RCC 7860 (cell line): ENCODE measurements at places on chromosomes 5 and 9.

DNA sequence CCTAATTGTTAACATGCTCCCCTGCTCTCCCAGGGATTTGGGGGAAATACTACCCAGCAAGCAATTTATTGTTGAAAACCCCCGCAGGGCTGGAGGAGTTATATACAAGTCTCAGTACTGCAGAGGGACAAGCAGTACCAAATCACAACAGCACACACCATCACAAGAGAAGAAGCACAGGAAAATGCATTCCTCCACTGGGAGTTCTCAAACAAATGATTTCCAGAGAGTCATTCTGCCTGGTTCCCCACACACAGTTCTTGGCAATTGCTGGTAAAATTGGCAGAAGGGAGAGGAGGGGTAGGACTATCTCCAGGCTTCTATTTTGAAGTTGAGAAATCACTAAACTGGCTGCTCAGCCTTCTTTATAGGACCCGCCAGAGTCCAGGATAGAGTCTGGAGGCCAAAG is 16.8 kb downstream of the SIL1 start:
- DNase-seq, result no peak

- DNase-seq, result no peak
These were observed 39.9 kb downstream of the NEURL1B start for GRCh38 chr5:172680921-172681320.

GRCh38 chr9:76338418-76338817 is 55.8 kb downstream of the RFK start:
- DNase-seq, result no peak

- DNase-seq, result no peak
These were observed 143.9 kb downstream of the SLIT3 start for GRCh38 chr5:169157064-169157463.

- no peak for DNase-seq
These were observed 1.1 kb downstream of the MAST4 start for GRCh38 chr5:66597183-66597757.

- no peak for DNase-seq
These were observed 294.3 kb downstream of the TAF11L14 start for GRCh38 chr5:17928581-17928981.

DNA sequence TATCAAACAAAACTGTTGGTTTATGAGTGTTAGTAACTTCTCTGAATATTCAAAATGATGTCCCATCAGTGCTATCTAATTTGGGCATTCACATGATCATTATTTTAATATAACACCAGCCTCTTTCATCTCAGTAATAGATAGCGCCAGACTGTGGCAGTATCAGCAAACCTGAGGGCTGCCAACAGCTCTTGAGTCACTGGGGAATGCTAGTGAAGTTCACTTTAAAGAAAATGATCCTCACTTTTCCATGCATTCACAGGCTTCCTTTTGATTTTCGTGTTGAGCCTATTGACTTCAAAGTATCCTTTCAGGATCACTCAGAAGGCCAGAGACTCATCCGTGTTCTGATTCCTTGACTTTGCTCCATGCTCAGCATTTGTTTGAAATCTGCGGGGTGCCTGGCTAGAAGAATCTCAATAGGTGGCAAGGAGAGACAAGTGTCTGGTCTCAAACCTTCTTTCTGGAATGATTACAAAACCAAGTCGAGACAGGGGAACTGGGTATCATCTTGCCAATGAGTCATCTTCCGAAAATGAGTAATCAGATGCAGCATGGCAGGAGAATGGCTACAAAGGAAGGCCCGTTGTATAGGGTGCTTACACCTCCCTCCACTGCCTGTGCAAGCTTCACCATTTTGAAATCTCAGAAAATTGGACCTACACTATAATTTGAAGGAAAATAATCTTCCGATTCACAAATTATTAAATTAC is 509.1 kb downstream of the RASEF start:
- no peak for DNase-seq

- DNase-seq, result no peak
These were observed 1.2 kb downstream of the TENT4A start for GRCh38 chr5:6714226-6715041.

- DNase-seq, result no peak
These were observed 28.3 kb downstream of the CXXC5 start for GRCh38 chr5:139676406-139676805.

DNA sequence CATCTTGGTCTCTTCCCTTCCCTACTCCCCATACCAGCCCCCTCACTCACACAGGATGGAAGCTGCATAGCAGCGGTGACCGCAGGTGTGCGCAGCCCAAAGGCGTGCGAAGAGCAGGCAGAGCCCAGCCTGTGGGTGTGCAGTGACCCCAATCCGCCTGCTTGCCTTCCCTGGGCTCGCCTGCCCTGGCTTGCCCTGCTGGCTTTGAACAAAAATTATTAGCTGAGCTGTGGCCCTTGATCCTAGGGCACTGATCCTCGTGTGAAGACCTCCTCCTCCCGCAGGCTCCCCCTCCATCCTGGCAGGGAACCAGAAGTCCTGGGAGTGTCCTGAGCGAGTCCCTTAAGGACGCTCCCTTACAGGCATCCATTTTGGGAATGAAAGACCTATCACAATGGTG is 31.9 kb downstream of the MORN5 start:
- no peak for DNase-seq

DNA sequence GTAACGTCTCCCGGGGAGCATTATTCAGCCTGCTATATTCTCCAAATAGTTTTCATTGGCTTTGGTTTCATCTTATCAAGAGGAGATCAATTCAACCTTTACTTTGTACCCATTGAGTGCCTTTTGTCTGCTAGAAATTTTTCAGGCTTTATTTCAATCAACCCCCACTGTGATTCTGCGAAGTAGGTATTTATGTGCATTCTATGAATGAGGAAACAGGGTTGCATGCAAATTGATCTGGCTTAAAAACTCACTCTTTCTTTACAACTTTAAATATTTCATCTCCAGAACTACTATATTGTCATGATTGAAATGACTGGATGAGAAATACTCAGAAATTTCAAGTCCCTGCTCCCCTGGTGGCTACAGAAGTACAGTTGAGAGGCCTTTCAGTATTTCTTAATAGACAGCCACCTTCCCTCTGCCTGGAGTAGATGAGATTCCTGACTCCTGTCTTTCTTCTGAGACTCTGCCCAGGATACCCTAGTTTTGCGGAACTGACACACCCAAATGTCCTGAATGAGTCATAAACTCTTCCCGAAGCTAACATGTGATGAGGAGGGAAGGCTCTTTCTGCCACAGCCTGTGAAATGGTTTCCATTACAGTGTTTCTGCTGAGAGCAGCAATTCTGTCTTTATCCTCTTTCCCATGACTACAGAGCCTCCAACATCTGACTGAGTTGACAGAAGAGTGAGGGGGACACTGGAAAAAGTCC is 52.6 kb upstream of the TNC start:
- peak; percentile 77 for DNase-seq

DNA sequence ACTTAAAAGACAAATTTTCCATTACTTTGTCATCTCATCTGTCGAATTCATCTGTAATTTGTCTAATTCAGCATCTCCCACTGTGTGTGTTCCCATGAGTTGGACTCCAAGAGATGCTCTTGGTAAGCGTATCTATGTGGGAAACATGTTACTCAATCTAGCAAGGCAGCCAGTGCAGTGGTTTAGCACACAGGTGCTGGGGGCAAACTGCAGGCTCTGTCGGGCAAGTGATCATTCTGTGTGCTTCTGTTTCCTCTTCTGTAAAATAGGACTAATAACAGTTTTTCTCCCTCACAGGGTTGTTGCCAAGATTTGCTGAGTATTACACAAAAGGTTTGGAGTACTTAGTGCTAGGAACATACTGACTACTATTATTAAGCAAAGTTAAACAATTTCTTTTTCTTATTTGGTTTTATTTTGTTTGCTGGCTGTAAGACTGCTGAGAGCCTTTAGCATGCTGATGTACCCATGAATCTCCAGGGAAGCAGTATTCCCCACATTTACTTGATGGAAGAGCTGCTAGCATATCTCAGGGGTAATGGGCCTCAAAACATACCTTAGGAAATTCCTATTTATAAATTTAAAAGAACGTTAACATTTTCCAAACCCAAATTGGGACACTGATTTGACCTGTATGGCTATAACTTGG is 709 bp upstream of the GAPT start:
- no peak for DNase-seq

DNA sequence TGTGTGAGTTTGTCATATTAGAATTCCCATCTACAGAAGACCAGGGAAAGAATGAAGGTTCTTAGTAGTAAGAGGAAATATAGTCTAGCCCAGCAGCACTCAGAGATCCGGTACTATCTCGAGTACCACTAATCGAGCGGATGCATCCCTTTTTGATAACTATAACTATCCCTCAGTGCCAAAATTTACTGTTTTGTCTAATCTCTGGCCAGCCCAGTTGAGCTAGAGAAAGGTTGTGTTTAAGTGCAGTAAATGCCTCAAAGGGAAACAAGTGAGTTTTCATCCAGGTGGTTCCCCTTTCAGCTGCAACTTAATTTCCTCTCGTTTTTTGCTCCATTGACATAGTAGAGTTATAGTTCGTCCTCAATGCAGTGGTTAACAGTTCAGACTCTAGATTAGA is 146.7 kb downstream of the GPBP1 start:
- no peak for DNase-seq

- no peak for DNase-seq
These were observed 51.0 kb downstream of the TRPC7 start for GRCh38 chr5:136314302-136314701.

GRCh38 chr5:68265347-68265746 is 49.8 kb downstream of the PIK3R1 start:
- DNase-seq, result no peak

DNA sequence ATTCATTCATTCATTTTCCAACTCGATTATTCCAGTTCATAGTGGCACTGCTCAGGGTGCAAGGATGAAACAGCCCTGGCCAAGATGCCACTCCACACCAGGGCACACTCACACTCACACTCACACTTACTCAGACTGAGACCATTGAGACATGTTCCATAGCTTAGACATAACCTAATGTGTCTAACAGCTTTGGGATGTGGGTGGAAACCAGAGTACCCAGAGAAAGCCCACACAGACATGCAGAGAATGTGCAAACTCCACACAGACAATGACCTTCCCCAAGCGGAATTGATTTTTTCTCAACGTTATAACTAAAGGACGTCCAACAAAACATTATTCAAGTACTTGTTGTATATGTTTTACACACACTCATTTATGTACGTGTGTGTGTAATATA is 1363.5 kb downstream of the EFNA5 start:
- no peak for DNase-seq

GRCh38 chr5:115243412-115243811 is 19.3 kb downstream of the PGGT1B start:
- no peak for DNase-seq

GRCh38 chr5:14225173-14225834 is 82.2 kb downstream of the TRIO start:
- no peak for DNase-seq

DNA sequence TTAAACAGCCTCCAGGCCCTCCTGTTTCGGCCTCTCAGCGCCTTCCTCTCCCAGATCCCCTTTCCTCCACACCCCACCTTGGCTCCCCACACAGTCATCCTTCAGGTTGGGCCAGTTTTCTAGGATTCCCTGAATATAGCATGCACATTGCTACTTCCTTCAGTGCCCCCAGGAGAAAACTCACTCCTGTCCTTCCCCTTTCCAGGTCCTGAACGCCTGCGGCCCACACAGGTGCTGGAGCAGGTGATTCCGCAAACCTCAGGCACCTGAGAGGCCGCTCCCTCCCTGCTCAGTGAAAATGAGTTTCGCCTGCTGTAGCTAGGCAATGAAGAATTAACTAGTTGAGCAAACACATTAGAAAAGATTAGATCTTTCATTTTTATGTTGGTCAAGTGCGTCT is 185.0 kb downstream of the MED10 start:
- DNase-seq, result no peak

GRCh38 chr5:103389357-103389756 is 130.8 kb downstream of the MACIR start:
- no peak for DNase-seq

GRCh38 chr5:90410178-90410762 is 714 bp upstream of the CETN3 start:
- DNase-seq, result no peak

DNA sequence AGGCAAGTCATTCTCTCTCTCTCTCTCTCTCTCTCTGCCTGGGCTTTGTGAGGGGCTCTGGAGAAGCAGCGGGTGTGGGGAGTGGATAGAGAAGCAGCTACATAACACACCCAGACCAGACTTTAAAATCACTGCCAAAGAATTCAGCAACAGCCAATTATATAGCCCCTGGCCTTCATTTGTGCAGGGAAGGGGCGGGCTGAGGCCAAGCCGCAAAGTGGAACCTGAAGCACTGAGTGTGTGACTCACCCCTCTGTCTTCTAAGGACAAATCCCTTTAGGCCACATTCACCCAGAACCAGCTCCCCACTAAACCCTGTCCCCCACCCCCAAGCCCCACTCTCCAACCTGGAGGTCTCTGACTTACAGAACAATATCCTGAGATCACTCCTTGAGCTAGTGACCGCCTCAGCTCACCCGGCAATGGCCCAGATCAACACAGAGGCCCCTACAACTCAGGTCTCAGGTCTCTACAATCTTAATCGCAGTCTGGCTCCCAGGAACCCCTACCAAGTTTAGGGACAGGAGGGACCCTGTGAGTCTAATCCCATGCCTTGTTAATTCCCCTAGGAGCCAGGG is 6.0 kb downstream of the B4GALT1 start:
- peak; percentile 93 for DNase-seq

GRCh38 chr5:111144352-111144930 is 52.3 kb downstream of the WDR36 start:
- DNase-seq, result no peak

DNA sequence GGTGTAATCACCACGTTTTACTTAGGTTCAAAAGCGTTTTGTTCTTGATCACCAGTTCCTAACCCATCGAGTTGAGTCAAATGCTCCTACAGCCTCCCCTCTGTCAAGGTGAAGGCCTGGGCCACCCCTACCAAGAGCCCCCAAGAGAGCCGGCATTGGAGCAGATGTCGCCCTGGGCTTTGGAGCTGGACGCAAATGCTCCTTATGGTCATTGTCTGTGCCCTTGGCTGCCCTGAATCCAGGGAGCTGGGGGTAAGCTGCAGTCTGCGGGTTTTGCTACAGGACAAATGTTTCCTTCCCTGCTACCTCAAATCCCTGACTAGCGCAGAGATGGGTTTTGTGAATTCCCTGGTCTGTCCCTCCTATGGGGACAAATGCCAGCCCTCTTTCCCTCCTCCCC is 4.9 kb downstream of the RNF183 start:
- no peak for DNase-seq

DNA sequence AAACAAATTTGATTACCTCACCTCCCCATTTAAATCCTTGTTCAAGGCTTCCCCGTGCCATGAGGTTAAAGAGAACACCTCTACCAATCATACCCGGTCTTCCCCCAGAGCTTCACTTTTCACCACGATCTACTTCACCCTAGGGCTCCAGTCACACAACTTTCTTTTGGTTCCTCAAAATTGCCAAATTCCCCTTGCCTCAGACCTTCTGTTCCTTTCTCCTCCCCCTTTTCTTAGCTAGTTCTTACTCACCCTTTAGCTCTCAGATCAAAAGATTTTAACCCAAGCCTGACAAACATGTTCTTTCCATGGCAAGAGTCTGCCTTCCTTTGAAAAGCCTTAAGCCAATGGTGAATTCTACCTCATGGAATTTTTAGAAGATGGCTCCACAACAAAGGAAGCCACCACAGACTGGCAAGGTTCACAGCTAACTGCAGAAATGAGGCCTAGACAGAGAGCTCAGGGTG is 56.7 kb downstream of the MAPKAP1 start:
- peak; percentile 25 for DNase-seq
